ENCODE measurements at places on chromosomes 3 and 15.

DNA sequence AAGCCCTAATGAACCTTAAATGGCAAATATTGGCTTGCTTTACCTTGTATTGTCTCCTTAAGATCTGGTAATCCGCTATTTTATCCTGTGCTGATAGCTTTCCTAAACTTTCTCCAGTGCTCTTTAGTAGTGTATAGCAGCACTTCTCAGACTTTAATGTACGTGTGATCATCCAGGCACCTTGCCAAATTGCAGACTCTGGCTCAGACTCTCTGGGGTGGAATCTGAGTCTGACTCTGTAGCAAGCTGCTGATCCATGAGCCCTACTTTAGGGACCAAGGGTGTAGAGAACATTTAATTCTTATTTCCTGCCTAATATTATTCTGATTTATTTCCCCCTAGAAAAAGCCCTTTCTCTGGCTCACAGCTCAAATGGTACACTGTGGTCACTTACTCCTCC lies 518.8 kb upstream of the ZNF385D start:
- no peaks in the 10 kb centered on the region for H3K36me3 ChIP-seq
- H3K4me1 ChIP-seq, result no peaks in the 10 kb centered on the region
- DNase-seq, result no peak
- no peak overlapping the region for H3K27ac ChIP-seq

GRCh38 chr15:71259866-71260265 lies 144.6 kb downstream of the THSD4 start:
- no peak overlapping the region for H3K27ac ChIP-seq
- no peaks in the 10 kb centered on the region for H3K27me3 ChIP-seq
- H3K4me1 ChIP-seq, result no peaks in the 10 kb centered on the region
- H3K4me3 ChIP-seq, result no peak overlapping the region

GRCh38 chr3:76552653-76553052 lies 487.2 kb upstream of the ROBO2 start:
- no peak overlapping the region for H3K4me3 ChIP-seq
- H3K27me3 ChIP-seq, result no peaks in the 10 kb centered on the region
- no peak overlapping the region for H3K27ac ChIP-seq
- H3K36me3 ChIP-seq, result no peaks in the 10 kb centered on the region

DNA sequence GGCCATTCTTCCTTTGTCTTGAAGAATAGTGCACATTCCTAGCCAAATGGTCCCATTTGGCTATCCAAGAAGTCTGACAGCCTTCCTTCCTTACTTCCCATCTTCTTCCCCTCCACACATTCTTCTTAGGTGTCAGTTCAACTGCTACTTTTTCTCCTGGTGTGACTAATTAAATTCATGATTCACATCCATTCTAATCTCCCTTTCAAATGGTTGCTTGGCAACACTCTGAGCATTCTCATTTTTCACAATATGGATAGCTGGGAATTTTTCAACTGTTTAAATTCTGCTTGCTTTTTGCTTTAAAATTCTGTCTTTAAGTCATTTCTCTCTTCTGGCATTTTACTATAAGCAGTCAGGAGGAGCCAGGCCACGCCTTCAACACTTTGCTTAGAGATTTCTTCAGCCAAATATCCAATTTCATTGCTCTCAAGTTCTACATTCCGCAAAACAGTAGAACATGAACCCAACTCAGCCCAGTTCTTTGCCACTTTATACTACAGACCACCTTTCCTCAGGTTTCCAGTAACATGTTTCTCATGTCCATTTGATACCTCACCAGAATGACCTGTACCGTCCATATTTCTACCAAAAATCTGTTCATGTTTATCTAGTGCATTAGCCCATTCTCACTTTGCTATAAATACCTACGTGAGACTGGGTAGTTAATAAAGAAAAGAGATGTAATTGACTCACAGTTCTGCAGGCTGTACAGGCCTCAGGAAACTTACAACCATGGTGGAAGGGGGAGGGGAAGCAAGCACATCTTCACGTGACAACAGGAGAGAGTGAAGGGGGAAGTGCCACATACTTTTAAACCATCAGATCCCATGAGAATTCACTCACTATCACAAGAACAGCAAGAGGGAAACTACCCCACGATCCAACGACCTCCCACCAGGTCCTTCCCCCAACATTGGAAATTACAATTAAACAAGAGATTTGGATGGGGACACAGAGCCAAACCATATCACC lies 31.9 kb upstream of the MCF2L2 start:
- no peaks in the 10 kb centered on the region for H3K27me3 ChIP-seq
- H3K4me1 ChIP-seq, result no peaks in the 10 kb centered on the region
- H3K27ac ChIP-seq, result no peak overlapping the region
- H3K36me3 ChIP-seq, result no peaks in the 10 kb centered on the region
- DNase-seq, result no peak

GRCh38 chr3:56775838-56776555 lies 25.8 kb downstream of the ARHGEF3 start:
- DNase-seq, result no peak
- no peaks in the 10 kb centered on the region for H3K27me3 ChIP-seq
- H3K4me3 ChIP-seq, result peak overlapping the region; percentile 14
- H3K36me3 ChIP-seq, result no peaks in the 10 kb centered on the region

- no peaks in the 10 kb centered on the region for H3K4me1 ChIP-seq
- H3K4me3 ChIP-seq, result no peak overlapping the region
- H3K36me3 ChIP-seq, result no peaks in the 10 kb centered on the region
- H3K27ac ChIP-seq, result no peak overlapping the region
- no peaks in the 10 kb centered on the region for H3K27me3 ChIP-seq
Measured at GRCh38 chr3:18672561-18672960, 247.4 kb upstream of the SATB1 start.

DNA sequence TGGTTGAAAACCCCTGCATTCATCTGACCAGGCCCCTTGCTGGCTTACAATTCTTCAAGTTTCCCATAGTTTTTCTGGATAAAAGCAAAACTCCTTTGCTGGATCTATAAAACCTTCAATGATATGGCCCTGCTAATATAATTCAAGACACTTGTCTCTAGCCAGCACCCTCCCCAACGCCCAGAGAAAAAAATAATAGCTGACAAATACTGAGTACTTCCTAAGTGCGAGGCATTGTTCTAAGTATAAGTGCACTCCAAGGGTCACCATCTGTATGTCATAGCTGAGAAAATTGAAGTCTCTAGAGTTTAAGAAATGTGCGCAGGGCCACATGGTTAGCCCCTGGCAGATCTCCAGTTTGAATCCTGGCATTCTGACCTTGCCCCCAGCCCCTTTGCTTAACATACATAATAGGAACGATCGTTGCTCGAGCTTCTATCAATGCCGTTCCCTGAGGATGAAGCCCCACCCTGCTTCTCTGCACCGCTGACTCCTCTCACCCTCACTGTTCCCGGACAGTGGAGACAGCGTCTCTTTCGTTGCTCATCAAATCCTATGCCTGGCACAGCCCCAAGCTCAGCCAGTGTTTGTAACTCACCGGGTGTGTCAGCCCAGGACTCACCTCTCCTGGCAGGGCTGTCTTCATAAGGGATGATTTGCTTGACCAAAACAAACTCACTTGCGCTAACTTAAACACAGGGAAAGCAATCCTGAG lies 377.1 kb upstream of the PROK2 start:
- no peaks in the 10 kb centered on the region for H3K36me3 ChIP-seq
- no peak for DNase-seq
- no peaks in the 10 kb centered on the region for H3K4me1 ChIP-seq
- H3K27ac ChIP-seq, result peak overlapping the region; percentile 66
- H3K27me3 ChIP-seq, result no peaks in the 10 kb centered on the region

DNA sequence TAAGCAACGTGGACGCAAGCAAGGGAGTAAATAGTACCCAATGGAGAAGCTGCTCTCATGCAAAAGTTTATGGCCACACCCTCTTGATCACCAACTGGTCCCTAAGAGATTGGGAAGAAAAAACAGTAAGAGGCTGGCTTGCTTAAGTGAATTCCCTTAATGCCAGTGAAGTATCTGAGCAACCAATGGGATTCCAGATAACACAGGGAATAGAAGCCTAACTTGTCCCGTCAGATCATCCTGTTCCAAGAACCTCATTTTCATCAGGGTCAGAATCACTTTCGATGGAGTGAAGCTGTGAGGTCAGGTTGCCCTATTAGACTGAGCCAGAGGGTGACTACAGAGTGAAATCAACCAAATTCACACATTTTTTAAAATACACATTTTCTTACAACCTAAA lies 104.3 kb downstream of the CD47 start:
- peak overlapping the region; percentile 78 for H3K27ac ChIP-seq
- H3K4me3 ChIP-seq, result no peak overlapping the region
- DNase-seq, result no peak
- peaks cover 27% of the 10 kb centered on the region for H3K4me1 ChIP-seq
- H3K27me3 ChIP-seq, result no peaks in the 10 kb centered on the region

DNA sequence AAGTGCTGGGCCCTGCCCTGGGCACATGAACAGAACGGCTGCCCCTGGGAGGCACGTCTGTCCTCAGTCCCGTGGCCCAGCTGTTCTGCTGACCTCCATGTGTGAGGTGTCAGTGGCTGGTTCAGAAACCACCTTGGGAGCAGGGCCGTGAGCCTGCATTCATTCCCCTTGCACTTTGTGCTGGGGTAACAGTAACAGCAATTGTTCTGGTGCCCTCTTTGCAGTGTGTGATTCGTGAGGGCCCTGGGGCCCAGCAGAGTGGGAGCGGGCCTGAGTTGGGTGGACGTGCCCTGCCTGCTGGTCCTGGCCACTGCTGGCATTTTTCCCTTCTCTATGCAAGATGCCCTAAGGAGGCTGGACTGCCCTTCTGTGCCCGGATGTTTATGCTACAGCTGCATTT lies 50.4 kb upstream of the MYZAP start:
- H3K27ac ChIP-seq, result no peak overlapping the region
- H3K4me3 ChIP-seq, result no peak overlapping the region
- no peaks in the 10 kb centered on the region for H3K27me3 ChIP-seq
- H3K36me3 ChIP-seq, result peaks cover 21% of the 10 kb centered on the region
- DNase-seq, result no peak
- H3K4me1 ChIP-seq, result peaks cover 6% of the 10 kb centered on the region

DNA sequence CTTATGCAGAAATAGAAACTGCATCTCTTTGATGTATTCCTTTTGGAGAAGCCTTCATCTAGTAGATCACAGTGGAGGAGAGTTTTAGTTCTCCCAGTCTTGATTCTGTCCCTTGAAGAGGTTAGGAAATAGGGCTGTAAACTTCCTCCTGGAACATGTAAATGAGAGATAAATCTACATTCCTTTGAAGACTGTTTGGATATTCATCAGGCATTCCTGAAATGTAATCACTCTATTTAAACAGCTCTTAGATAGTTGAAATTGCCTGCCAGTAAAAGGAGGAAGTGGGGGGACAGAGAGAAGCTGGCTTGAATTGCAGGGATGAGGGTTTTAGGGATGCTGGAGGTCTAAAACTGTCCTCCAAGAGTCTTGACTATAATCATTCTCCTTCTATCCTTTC lies 254.3 kb upstream of the LRRC3B start:
- no peaks in the 10 kb centered on the region for H3K36me3 ChIP-seq
- no peak overlapping the region for H3K27ac ChIP-seq
- H3K4me1 ChIP-seq, result no peaks in the 10 kb centered on the region
- no peaks in the 10 kb centered on the region for H3K27me3 ChIP-seq

DNA sequence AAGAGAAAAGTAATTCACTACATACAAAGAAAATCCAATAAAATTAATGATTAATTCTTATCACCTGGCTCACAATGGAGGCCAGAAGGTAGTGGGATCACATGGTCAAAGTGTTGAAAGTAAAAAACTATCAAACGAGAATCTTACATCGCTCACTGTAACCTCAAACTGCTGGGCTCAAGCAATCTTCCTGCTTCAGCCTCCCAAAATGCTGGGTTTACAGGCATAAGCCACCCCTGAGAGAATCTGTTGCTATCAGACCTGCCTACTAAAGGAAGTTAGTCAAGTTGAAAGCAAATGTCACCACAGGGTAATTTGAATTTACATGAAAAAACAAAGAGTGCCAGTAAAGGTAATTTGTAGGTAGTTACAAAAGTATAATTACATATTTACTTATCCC lies 103.3 kb downstream of the PCCB start:
- DNase-seq, result no peak
- H3K36me3 ChIP-seq, result no peaks in the 10 kb centered on the region
- H3K27me3 ChIP-seq, result no peaks in the 10 kb centered on the region
- H3K4me3 ChIP-seq, result no peak overlapping the region

DNA sequence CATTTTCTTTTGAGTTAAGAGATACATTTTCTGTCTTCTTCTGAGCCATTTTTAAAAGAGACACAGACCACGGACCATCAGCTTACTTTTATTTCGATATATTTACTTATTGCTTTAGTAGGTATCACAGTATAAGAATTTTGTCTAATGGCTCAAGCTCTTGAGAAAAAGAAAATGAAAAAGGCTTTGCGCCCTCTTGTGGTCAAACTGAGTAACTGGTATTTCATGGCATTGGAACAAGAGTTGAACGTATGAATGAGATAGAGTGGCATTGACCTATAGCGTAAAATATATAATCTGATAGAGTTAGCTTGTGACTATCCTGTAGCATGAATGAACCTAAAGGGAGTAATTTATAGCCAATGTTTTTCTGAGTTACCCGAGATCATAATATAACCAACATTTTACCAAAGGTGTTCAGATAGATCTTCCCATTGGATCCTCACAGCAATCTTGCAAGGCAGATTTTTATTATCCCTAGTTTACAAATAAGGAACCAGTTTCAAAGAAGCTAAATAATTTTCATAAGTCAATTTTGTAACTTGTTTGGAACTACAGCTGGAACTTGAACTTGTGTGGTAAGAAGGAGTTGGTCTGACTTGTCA lies 154.6 kb downstream of the POLR2M start:
- H3K4me3 ChIP-seq, result no peak overlapping the region

GRCh38 chr3:24259901-24260512 lies 234.6 kb downstream of the THRB start:
- no peaks in the 10 kb centered on the region for H3K36me3 ChIP-seq
- H3K4me1 ChIP-seq, result peaks cover 37% of the 10 kb centered on the region
- no peaks in the 10 kb centered on the region for H3K27me3 ChIP-seq
- DNase-seq, result no peak
- no peak overlapping the region for H3K4me3 ChIP-seq

DNA sequence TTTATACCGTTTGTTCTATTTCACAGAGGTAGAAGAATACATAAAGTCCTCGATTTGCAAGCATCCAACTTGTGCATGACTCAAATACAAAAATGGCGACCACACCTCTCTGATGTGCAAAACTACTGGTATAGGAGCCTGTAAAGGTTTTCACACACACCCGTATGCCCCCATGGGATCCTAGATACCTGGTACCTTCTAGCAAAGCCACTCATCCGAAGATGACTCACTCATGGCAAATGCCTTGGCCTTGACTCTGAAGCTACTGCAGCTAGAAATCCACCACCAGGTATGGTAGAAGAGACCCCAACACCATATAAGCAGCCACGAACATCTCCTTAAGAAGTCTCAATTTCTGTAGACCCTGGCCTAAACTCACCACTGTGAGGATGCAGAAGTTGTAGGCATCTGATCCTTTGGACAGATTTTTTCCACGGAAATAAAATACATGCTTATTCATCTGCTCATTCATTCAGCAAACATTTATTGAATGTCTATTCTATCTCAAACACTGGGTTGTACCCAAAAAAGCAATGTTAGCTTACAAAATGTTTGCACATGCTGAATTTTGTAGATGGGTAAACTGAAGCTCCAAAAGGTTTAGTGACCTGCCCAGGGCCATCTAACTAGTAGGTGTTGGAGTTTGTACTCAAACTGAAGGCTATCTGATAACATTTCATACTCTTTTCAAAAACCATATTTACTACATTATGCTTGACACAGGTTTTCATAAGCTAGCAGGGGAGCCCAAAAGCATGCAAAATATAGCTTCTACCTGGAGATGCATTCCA lies 158.8 kb downstream of the RORA start:
- H3K36me3 ChIP-seq, result no peaks in the 10 kb centered on the region
- no peaks in the 10 kb centered on the region for H3K4me1 ChIP-seq
- no peak for DNase-seq
- H3K4me3 ChIP-seq, result no peak overlapping the region
- H3K27me3 ChIP-seq, result no peaks in the 10 kb centered on the region

- H3K27ac ChIP-seq, result no peak overlapping the region
- no peaks in the 10 kb centered on the region for H3K4me1 ChIP-seq
- no peaks in the 10 kb centered on the region for H3K27me3 ChIP-seq
- H3K36me3 ChIP-seq, result no peaks in the 10 kb centered on the region
Measured at GRCh38 chr3:158458464-158458863, 112.5 kb upstream of the MLF1 start.

Data from esophagus muscularis mucosa (tissue), 4 donors.